B cell (primary cell): ENCODE measurements at places on chromosomes 6 and 20. TPM values are rescaled to one million over a fixed set of nuclear protein-coding genes. Genes with fewer than 3 reads are reported as not detected.

The C20orf96 gene
- 4.7 and 7.7 TPM in 2 replicates for polyA plus RNA-seq

GRCh38 chr6:25925876-25926275 lies 4.6 kb downstream of the SLC17A2 start:
- no peaks in the 10 kb centered on the region for H3K27me3 ChIP-seq
- H3K36me3 ChIP-seq, result no peaks in the 10 kb centered on the region
- H3K27ac ChIP-seq, result no peak overlapping the region
- no peak overlapping the region for H3K4me3 ChIP-seq
- H3K4me1 ChIP-seq, result no peaks in the 10 kb centered on the region

DNA sequence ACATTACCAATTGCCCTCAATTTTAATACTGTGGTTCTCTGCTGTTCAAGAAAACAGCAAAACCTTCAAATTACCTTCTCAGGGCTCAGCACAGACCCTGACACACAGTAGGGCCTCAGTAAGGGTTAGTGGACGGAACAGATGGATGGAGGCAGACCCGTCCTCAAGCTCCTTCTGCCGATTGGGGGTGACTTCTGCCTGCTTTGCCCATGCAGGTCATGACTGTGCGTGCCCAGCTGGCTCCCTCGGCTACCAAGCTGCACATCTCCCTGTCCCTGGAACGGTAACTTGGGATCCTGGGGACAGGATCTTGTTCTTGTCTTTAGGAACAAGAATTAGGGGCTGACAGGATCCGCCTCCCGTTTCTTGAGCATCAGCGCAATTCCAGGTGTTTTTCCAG lies 9.8 kb upstream of the BPIFB4 start:
- no peaks in the 10 kb centered on the region for H3K36me3 ChIP-seq
- DNase-seq, result no peak
- no peaks in the 10 kb centered on the region for H3K27me3 ChIP-seq
- H3K4me1 ChIP-seq, result no peaks in the 10 kb centered on the region
- H3K4me3 ChIP-seq, result no peak overlapping the region

GRCh38 chr6:106253731-106254130 lies 71.8 kb downstream of the ATG5 start:
- no peaks in the 10 kb centered on the region for H3K27me3 ChIP-seq
- peaks cover 3% of the 10 kb centered on the region for H3K36me3 ChIP-seq
- no peaks in the 10 kb centered on the region for H3K4me1 ChIP-seq
- no peak overlapping the region for H3K27ac ChIP-seq

DNA sequence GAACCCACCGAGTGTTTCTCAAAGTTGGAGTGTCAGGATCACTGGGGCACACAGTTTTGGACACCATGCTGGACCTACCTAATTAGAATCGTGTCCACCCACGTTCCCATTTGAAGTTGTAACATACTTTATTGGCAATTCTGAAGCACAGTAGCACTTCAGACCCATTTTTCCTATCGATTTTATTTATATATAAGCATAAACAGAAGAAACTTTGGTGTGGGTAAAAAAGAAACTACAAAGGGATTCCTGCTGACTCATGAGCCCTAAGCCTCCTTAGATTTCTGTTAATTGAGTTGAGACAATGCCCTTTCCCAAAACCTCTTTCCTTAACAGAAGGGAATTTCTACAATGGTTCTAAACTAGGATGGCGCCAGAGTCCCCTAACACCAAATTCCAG lies 398.0 kb downstream of the CDKAL1 start:
- H3K4me1 ChIP-seq, result no peaks in the 10 kb centered on the region
- no peak overlapping the region for H3K27ac ChIP-seq
- H3K27me3 ChIP-seq, result no peaks in the 10 kb centered on the region
- no peak for DNase-seq

The NRSN1 gene
- not detected in 2 replicates for polyA plus RNA-seq

- H3K4me3 ChIP-seq, result peak overlapping the region; percentile 86
- peaks cover 28% of the 10 kb centered on the region for H3K4me1 ChIP-seq
- DNase-seq, result no peak
- H3K27me3 ChIP-seq, result no peaks in the 10 kb centered on the region
- peaks cover 30% of the 10 kb centered on the region for H3K36me3 ChIP-seq
These were observed 466 bp upstream of the PSMB1 start for GRCh38 chr6:170553534-170554012.

The MRPL14 gene
- 20.9 and 23.5 TPM in 2 replicates for polyA plus RNA-seq

The WFDC2 gene
- polyA plus RNA-seq, result 0.81 TPM in 1 of 2 replicates, not detected in the other

The GJA10 gene
- polyA plus RNA-seq, result not detected in 2 replicates

GRCh38 chr6:64789476-64789875 lies 917.5 kb downstream of the EYS start:
- H3K36me3 ChIP-seq, result no peaks in the 10 kb centered on the region
- DNase-seq, result no peak
- H3K4me1 ChIP-seq, result no peaks in the 10 kb centered on the region
- no peak overlapping the region for H3K27ac ChIP-seq

GRCh38 chr6:135144673-135145062 lies 36.4 kb upstream of the MYB start:
- H3K36me3 ChIP-seq, result no peaks in the 10 kb centered on the region
- no peak overlapping the region for H3K27ac ChIP-seq
- H3K27me3 ChIP-seq, result no peaks in the 10 kb centered on the region

DNA sequence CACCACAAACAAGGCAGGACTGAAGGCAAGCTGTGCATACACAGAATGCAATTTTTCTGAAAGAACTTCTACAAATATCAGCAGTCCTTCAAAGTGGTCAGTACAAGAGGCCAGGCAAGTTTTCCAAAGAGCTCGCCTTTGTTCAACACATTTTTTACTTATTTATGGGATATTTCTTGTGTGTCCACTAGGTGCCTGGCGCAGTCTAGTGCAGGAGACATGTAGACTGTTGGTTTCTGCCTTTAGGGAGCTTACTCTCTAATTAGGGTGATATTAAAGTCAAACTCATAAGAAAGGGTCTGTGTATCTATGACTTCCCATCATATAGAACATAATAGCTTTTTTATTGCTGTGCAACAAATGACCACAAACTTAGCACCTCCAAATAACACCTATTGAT lies 21.2 kb upstream of the VEGFA start:
- H3K4me1 ChIP-seq, result no peaks in the 10 kb centered on the region
- H3K27me3 ChIP-seq, result no peaks in the 10 kb centered on the region
- no peak for DNase-seq
- no peak overlapping the region for H3K4me3 ChIP-seq
- no peak overlapping the region for H3K27ac ChIP-seq
- no peaks in the 10 kb centered on the region for H3K36me3 ChIP-seq

The POPDC3 gene
- not detected in 2 replicates for polyA plus RNA-seq

The HLA-DQA2 gene
- 14.5 and 35.9 TPM in 2 replicates for polyA plus RNA-seq

DNA sequence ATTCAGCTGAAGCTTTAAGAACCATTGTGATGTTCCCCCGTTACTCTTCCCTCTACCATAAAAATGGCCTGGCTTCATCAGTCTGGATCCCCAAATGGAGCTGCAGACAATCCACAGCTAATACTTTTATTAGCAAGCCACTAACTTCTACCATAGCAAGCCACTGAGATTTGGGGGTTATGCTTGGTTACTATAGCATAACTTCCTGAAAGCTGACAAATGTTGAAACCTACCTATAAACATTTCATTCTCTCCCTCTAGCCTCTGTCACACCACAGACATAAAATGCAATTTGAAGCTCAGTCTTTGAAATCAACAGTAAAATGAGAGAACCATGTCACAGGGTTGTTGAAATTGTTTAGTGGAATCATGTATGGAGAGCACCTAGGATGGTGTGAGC lies 3.0 kb upstream of the HTR1E start:
- H3K27me3 ChIP-seq, result peaks cover 17% of the 10 kb centered on the region
- H3K4me3 ChIP-seq, result no peak overlapping the region
- no peak for DNase-seq
- H3K36me3 ChIP-seq, result no peaks in the 10 kb centered on the region
- H3K4me1 ChIP-seq, result peaks cover 12% of the 10 kb centered on the region
- H3K27ac ChIP-seq, result no peak overlapping the region

The PHACTR1 gene
- 30.2 and 180 TPM in 2 replicates for polyA plus RNA-seq

GRCh38 chr6:139996253-139996834 lies 621.9 kb upstream of the CITED2 start:
- DNase-seq, result peak; percentile 37
- H3K27me3 ChIP-seq, result no peaks in the 10 kb centered on the region
- H3K4me3 ChIP-seq, result no peak overlapping the region
- H3K4me1 ChIP-seq, result no peaks in the 10 kb centered on the region
- no peak overlapping the region for H3K27ac ChIP-seq
- H3K36me3 ChIP-seq, result no peaks in the 10 kb centered on the region

- no peak for DNase-seq
- no peak overlapping the region for H3K27ac ChIP-seq
- no peaks in the 10 kb centered on the region for H3K36me3 ChIP-seq
- H3K27me3 ChIP-seq, result no peaks in the 10 kb centered on the region
These were observed 44.3 kb downstream of the TRERF1 start for GRCh38 chr6:42407379-42407778.

DNA sequence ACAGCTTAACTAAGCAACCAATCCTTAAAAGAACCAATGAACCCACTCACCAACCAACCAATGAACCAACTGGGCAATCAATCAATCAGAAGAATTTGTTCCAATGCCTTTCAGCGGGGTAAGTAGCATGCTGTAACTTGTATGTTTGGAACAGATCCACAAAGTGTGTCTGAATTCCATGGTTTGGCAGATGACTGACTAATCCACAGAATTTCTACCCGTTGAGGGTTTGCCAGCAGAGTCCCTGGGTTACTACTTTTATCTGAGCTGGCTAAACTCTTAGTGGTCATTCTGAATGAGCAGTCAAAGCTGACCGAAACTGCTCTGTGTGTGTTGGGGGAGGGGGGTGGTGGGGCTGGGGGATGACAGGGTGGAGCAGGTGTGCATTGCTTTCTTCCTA lies 125.0 kb upstream of the JAG1 start:
- no peaks in the 10 kb centered on the region for H3K27me3 ChIP-seq
- H3K4me3 ChIP-seq, result no peak overlapping the region
- no peak overlapping the region for H3K27ac ChIP-seq
- no peaks in the 10 kb centered on the region for H3K4me1 ChIP-seq

DNA sequence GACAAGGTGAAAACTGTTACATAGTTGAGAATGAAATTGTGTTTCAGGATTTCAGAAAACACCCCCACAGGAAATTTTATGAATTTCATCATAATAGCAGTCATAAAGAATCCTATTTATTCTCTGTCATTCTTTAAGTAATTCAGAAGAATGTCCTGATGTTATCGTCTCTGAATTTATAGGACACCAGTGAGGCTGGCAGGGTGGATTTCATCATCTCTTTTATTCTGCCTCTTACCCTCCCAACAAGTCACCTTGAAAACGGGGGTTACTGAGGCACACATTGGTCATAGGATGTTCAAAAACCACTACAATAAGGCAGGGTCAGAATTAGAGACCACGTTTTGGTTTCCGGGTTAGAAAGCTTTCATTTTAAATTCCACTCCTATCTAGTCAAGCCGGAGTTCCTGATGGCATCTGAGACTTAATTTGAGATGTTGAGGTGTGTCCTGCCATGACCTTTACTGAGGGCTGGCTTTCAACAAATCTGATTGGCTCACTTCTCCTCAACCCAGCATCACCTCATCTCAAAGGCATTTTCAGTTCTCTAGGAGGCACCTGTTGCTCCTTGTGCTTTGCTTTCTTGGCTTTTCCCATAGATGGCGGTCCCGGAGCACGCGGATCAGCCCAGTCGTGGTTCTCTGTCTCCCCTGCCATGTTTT lies 230.6 kb upstream of the SUPT3H start:
- no peak for DNase-seq
- no peaks in the 10 kb centered on the region for H3K36me3 ChIP-seq
- H3K4me3 ChIP-seq, result no peak overlapping the region
- no peak overlapping the region for H3K27ac ChIP-seq
- H3K27me3 ChIP-seq, result no peaks in the 10 kb centered on the region
